ENCODE measurements at places on chromosomes 6 and 20. TPM values are rescaled to one million over a fixed set of nuclear protein-coding genes. Genes with fewer than 3 reads are reported as not detected.

DNA sequence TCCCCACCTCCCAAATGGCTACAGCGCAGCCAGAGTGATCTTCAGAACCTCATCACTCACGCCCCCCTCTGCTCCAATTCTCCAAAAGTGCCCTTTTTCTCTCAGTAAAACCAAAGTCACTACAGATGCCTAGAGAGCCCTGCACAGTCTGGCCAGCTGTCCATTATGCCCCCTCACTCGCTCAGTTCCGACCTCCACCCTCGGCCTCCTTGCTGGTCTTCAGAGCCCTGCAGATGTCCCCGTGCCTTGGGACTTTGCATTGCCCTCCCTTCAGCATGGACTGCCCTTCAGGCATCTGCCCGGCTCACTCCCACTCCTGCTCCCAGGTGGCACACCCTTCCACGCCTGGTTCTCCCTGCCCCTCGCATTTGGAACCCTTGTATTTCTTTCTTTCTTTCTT lies 1.1 kb upstream of the RAET1E start:
- DNase-seq: no peak

- DNase-seq: no peak
Observed at GRCh38 chr6:56478202-56478601, 164.5 kb downstream of the DST start.

DNA sequence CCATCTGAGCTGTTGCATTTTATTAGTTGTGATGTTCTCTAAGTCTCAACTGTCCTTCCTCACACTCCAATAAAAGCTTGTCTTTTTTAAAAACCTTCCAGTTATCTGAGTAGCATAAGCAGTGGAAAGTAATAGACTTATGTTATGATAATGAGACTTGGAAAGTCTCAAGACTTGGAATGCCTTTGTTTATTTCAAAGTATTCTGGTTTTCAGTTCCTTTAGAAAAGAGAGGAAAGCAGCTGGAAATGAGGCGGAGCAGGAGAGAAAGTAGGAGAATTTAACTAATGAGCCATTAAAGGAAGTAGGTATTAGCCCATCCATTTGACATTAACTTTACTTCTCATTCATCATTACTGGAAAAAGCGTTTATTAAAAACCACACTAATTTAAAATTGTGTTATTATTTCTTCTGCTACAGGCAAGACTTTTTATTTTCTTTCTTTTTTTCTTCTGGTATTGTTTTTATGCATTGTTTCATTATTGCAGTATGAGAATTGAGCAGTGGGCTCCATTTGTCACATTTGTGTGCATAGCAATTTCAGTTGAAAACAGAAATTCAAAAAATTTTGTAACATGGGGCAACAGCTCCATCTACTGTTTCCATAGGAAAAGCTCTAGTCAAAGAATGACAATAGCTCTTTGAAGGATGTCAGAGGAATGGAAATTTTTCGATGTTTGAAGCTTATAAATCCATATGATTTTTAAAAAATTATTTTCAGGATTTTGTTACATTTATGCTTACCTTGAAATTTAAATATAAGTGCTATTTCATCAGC lies 194.8 kb downstream of the COL9A1 start:
- no peak for DNase-seq

DNA sequence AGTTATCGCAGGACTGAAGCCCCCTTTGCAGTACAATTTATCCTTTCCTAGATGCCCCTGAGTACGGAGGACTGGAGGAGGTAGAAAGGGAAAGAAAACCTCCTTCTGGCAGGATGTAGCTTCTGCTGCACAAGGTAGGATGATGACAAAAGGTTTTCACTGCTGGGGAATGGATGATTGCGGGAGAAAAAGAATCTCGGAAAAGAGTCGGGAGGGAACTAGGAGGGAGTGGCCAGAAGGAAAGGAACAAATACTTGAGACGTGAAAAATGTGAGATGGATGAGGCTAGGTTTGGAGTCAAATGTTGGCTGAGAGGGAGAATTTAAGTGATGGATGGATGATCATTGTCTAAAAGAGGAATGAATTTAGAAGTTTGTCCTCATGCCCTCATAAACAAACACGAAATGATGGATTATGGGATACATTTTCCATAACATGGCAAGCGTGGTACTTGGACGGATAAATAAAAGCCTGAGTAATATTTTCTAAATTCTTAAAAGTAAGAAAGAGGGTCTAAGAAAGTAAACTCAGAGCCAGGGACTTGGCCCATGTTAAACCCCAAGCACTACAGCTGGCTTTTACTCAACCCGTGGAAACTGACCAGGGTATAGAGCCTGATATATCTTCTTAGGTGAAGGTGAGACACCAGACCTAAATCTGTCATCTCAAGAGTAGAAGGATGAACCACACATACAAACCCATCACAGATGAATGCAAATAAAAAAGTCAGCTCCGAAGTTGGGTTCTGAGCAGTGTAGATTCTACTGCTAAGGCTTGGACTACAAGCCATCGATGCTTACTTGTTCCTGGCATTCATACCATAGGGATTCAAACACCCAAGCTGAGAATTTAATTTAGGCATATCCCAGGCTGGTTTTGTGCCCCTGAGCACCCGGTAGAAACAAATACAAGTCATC lies 72.4 kb downstream of the HFE start:
- no peak for DNase-seq

Gene RFX6
- not detected for total RNA-seq

DNA sequence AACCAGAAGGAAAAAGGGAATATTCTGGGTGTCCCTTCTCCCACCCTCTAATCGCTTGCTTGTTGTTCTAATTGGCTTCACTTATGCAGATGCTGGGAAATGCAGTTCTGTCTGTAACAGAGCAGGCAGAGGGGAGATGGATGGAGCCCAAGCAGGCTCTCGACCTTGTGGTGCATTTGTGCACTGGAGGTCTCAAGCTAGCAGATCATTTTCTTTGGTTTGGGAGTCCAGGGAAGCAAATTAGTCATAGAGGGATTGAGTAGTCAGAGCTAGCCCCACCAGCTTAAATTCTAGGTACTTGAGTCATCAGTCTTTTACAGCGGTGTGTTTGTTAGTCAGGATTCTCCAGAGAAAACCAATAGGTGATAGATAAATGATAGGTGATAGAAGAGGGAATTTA lies 234.7 kb upstream of the ECI2 start:
- peak; percentile 87 for DNase-seq

DNA sequence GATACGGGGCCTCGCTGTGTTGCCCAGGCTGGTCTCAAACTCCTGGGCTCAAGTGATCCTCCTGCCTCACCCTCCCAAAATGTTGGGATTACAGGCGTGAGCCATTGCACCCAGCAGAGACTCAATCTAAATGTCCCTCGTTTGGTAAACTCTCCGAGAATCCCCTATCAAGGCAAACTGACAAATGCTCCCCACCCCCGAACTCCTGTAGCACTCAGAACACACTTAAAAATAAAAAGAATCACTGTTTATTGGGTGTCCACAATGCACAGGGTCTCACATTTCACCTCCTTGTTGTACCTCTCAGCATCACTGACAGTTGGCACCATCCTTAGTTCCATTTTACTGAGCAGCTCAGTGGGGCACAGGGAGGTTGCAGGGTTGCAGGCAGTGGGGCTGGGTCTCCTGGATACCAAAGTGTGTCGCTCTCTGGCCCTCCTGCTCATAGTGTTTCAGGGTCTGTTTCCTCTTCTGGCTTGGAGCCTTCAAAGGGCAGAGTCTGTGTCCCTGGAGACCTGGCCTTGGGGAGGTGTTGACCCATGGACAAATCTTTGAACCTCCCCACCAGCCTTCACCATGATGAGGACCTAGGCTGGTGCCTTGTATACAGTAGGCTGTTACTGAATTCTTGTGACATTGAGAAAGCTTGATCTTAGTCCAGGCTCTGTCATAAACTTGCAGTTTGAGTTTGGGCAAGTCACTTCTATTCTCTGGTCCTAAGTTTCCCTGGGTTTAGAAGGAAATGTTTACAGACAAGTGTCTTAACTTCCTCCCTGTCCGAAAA lies 8.5 kb upstream of the SRC start:
- no peak for DNase-seq

Gene TMEM170B
- 2.9 TPM for total RNA-seq

GRCh38 chr20:57613481-57613921 lies 6.7 kb downstream of the ZBP1 start:
- no peak for DNase-seq

Gene OR2B6
- not detected for total RNA-seq

DNA sequence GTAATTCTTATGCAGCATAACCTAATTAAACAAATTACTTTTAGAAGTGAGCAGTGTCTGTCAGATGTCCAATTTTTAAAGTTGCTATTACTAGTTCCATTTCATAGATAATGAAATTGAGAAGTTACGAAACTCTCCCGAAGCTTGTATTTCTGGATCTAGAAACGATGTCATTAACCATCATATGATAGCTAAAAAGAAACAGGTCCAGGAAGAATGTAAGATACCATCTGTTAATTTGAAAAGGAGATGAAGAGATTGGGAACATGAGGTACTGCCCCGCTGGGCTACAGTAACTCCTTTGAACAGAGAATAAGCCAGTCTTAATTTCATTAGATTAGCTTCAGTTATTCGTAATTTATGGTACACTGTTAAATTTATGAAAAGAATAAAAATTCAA lies 47.5 kb upstream of the TMX4 start:
- DNase-seq: no peak

Gene TRAM2
- total RNA-seq: 13.1 TPM

Gene TGIF2
- total RNA-seq: 21.2 TPM

- no peak for DNase-seq
Observed at GRCh38 chr20:23379772-23380171, 17.8 kb downstream of the GZF1 start.

Gene VNN1
- total RNA-seq: 0.21 TPM

Gene SOX4
- 143 TPM for total RNA-seq

GRCh38 chr20:5511930-5512329 lies 195.2 kb upstream of the PROKR2 start:
- DNase-seq: no peak

Gene TUBB1
- not detected for total RNA-seq

Gene C6orf141
- 6.5 TPM for total RNA-seq

Gene STK4
- 27.1 TPM for total RNA-seq

GRCh38 chr20:37498066-37498665 lies 22.9 kb upstream of the NNAT start:
- DNase-seq: no peak

Gene MPIG6B
- 0.29 TPM for total RNA-seq

Gene LY6G6F
- total RNA-seq: not detected

GRCh38 chr6:105879146-105879545 lies 207.0 kb upstream of the PRDM1 start:
- no peak for DNase-seq

Gene ADGRB3
- 0.92 TPM for total RNA-seq

Gene NELFE
- 123 TPM for total RNA-seq

Gene ARFRP1
- total RNA-seq: 47.7 TPM

Gene TXLNB
- total RNA-seq: not detected

Gene HLA-DRB1
- total RNA-seq: 4.0 TPM

Gene TOX2
- 7.3 TPM for total RNA-seq

Gene KIAA0408
- 3.6 TPM for total RNA-seq

Gene SNAP25
- total RNA-seq: 1.0 TPM

Gene TRIM40
- not detected for total RNA-seq

Gene TFEB
- 3.8 TPM for total RNA-seq

GRCh38 chr20:50565383-50565782 lies 55.2 kb downstream of the PTPN1 start:
- DNase-seq: no peak

GRCh38 chr20:50798650-50799049 lies 3.8 kb downstream of the BCAS4 start:
- DNase-seq: no peak

- DNase-seq: no peak
Observed at GRCh38 chr20:56443654-56444540, 24.5 kb upstream of the RTF2 start.

DNA sequence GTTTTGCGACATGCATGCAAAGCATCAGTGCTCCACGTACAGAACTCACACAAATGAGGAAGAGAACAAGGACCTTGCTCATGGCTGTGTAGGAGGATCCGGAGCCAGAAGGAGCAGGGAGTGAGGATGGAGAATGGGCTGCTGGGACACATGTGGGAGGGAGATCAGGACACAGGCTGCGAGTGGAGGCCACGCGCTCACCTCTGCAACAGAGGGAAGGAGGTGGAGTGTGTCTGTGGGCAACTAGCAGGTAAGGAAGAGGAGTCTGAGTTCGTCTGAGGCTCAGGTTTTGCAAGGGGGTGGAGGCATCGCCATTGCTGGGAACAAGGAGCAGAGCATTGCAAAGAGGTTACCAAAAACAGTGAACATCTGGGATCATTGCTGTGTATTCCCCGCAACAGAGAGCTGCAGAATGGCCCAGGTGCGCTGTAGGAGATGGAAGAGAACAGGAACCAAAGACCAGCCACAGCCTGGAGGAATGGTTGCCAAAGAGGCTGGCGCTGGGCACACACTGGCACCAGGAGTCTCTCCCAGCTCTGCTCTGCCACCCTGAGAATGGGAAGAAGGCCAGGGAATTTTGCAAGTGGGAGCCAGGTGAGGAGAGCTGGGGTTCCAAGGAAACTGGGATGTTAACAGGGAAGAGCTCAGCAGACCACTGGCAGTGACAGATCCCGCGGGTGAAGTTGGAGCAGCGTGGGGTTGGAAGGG lies 90.0 kb upstream of the RPS6KA2 start:
- DNase-seq: no peak

GRCh38 chr6:134217105-134217797 lies 100.7 kb downstream of the SGK1 start:
- DNase-seq: no peak

GRCh38 chr20:33679758-33680485 lies 5.7 kb upstream of the NECAB3 start:
- no peak for DNase-seq

Gene ACSS1
- total RNA-seq: 7.1 TPM

Data from kidney epithelial cell (primary cell).